ENCODE measurements at places on chromosomes 16 and 17.

- no peak for DNase-seq
These were observed 37.8 kb downstream of the TNRC6C start for GRCh38 chr17:77996256-77996655.

- DNase-seq = peak; percentile 73
These were observed 29.0 kb downstream of the PGS1 start for GRCh38 chr17:78407387-78408000.

DNA sequence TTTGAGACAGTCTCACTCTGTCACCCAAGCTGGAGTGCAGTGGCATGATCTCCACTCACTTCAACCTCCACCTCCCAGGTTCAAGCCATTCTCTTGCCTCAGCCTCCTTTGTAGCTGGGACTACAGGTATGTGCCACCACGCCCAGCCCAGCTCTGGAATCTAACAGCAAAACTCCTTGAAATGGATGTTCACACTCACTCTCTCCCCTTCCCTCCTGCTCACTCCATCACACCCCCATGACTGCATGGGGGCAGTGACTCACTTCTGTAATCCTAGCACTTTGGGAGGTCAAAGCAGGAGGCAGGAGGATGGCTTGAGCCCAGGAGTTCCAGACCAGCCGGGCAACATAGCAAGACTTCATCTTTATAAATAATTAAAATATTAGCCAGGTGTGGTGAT, 11.1 kb upstream of the TFAP4 start:
- no peak for DNase-seq

DNA sequence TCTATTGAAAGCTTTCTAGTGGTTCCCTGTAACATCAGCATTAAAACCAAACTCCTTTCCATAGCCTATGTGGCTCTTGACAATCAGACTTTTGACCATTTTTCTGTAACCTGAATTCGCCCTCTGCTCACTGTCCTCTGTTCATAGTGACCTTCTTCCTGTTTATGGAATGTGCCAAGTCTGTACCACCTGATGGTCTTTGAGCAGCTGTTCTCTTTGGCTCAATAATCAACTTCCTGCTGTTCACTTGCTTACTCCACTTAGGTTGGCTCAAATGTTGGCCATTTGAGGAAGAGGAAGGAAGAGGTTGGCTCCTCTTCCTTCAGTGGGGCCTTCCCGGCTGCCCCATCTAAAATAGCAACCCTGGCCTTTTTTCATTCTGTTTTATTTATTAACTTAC, 251.5 kb downstream of the CA10 start:
- no peak for DNase-seq
